ENCODE measurements at places on chromosomes 12 and 14.

GRCh38 chr14:100159865-100160533, 554 bp upstream of the DEGS2 start:
- no peak for DNase-seq

DNA sequence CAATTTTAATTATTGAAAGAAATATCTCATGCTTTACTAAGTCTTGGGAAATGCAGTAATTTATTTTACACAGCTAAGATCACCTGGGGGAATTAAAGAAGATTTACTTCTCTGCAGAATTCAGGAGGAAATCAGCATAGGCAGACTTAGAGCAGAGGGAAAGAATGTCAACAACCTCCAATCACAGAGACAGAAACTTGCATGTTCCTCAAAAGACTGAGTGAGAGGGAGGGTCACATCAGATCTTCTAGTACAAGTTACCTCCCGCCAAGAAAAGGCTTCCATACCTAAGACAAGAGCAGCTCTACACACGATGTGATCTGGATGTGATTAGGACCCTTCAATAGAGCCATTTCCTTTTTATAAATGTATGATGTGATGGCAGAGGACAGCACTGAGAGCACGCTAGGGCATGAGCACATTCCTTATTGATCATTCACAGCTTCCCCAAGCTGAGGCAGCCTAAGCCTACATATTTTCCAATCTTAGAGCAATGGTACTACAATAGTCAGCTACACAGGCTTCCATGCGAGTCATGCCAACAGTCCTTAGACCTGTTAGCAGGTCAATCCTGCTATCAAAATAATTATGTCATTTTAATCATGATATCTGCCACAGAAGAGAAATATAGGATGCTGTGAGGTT, 403.3 kb downstream of the ETNK1 start:
- no peak for DNase-seq

GRCh38 chr12:126519833-126520232, 1454.6 kb downstream of the AACS start:
- no peak for DNase-seq

- peak; percentile 85 for DNase-seq
Observed at GRCh38 chr12:28568118-28568517, 377.9 kb downstream of the CCDC91 start.

DNA sequence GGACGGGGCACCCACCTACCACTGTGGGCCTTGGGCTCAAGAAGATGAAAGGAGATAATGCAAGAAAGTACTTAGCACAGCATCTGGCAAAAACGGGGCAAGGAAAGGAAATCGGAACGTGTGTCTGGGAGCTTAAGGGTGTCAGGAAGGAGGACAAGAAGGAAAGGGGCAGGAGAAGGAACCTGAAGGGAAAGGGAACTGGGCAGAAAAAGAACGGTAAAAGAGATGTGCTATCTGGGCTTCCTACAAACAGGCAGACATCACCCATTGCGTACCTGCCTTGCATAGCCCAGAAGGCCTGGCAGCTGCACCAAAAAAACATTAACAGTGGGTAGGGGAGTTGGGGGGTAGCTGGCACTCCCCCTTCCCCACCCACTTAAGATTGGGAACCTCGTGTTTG, 958 bp upstream of the REM2 start:
- no peak for DNase-seq

DNA sequence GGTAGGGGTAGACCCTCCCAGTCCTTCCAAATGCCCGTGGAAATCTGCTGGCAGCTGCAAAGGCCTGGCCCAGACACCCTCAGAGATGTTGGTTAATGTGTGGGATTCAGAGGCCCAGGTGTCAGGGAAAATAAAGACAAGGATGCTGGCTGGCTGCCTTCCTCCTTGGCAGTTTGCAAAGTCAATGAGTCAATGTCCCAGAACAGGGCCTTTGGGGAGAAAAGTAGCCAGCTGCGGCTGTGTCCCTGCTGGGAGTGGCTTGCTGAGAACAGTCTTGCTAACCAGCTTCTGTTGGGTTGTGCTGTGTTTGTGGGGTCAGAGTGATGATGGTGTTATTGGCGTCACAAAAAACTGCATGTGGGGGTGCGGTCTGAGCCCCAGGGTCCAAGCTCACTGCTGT, 29.2 kb downstream of the GLRX5 start:
- DNase-seq = no peak

DNA sequence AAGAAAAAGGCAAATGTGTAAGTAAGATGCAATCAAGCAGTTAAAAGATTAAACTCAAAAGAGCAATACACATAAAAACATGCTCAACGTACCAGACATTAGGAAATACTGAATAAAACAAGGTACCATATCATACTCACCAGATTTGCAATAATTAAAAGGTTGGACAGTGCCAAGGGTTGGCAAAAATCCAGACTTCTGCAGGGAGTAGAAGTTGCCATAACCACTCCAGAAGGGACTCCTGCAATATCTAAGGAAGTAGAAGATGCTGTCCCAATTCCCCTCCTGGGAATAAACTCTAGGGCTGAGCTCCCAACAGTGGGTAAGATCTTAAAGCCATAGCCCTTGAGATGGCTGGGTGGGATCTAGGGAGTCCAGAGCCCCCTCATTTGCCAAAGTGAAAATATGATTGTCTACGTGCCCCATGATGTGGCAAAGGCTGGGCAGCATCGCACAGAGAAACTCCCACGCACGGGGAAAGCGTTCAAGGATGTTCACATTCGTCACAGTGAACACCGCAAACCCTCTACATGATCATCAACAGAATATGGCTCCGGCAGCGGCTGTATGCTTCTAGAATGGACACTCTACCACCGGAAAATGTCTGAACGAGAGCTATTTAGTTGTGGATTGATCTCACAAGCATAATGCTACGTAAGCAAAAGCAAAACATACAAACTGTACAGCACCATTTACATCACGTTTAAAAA, 12.3 kb downstream of the KCTD10 start:
- no peak for DNase-seq

DNA sequence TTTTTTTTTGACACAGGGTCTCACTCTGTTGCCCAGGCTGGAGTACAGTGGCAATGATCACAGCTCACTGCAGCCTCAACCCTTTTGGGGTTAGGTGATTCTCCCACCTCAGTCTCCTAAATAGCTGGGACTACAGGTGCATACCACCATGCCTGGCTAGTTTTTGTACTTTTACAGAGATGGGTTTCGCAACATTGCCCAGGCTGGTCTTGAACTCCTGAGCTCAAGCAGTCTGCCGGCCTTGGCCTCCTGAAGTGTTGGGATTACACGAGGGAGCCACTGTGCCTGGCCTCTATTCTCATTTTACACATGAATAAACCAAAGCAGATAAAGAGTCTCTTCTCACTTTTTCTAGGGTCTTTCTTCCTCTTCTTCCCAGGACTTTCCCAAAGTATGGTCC, 3.2 kb downstream of the TOMM20L start:
- DNase-seq = no peak

DNA sequence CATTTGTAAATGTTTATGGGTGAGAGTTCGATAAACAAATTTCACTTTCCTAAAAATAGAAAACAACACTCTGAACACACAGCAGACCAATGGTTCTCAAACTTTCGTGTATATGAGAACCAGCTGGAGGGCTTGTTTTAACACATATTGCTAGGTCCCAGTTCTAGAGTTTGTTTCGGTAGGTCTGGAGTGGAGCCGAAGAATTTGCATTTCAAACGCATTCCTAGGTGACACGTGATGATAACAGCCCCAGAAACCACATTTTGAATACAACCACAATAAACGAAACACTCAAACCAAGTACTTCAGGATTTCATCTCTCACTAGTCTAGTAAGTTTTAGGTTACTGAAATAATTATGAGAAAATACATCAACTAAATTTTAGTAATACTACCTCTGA, 17.1 kb downstream of the SEC23A start:
- no peak for DNase-seq

DNA sequence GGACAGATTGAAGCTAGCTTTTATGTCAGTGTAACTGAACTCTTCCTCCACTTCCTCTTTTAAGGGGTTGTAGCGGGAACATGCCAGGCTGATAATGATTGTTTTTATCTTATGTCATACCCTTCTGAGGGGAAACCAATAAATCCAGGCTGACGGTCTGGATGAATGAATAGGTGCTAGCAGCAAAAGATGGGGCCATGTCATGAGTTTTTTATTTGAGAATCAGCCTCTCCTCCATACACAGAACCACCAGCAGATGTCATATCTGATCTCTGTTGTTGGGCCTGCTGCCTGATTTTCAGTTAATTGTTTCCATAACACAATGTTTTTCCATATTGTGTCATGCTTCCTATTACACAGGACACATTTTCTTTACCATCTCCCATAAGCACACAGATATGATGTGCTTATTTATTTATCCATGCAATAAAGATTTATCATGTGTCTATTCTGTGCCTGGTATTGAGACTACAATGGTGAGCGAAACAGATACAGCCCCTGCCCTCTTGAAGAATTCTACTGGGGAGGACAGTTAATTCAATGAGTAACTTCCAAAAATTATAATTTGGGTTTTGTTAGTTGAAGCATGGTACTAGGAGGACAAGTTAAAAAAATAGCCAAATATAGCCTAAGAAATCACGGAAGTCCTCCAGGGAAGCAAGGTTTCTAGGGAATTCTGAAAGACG, 33.6 kb upstream of the CRY1 start:
- peak; percentile 46 for DNase-seq

GRCh38 chr14:65356327-65356836, 56.1 kb upstream of the FUT8 start:
- DNase-seq = no peak

DNA sequence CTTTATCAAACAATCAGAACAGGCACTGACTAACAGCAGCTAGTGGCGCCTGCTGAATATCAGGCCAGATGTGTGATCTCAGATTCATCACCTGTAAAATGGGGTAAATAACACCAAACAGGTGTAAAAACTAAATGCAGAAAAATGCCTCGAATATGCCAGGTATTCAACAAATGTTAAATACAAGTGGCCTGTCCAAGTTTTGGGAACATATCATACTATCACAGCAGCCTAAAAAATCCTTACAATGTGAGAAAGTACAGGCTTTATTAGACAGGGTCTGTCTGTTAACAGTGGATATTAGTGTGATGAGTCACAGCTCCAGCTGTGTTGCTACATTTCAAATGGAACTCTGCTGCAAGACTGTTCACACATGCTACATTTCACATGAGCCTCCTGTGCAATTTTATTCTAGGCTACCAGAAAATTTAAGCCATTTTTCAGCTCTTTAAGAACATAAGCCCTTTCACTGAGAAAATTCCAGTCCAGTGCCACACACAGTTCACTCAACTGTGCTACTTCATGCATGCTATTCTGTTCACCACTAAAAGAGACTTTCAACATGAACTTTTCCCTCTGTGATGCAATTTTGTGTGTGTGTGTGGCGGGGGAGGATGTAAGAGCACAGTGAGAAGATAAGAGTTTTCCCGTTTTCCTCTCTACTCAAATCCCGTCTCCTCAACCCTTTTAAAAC, 56.7 kb downstream of the MSRB3 start:
- DNase-seq = no peak

DNA sequence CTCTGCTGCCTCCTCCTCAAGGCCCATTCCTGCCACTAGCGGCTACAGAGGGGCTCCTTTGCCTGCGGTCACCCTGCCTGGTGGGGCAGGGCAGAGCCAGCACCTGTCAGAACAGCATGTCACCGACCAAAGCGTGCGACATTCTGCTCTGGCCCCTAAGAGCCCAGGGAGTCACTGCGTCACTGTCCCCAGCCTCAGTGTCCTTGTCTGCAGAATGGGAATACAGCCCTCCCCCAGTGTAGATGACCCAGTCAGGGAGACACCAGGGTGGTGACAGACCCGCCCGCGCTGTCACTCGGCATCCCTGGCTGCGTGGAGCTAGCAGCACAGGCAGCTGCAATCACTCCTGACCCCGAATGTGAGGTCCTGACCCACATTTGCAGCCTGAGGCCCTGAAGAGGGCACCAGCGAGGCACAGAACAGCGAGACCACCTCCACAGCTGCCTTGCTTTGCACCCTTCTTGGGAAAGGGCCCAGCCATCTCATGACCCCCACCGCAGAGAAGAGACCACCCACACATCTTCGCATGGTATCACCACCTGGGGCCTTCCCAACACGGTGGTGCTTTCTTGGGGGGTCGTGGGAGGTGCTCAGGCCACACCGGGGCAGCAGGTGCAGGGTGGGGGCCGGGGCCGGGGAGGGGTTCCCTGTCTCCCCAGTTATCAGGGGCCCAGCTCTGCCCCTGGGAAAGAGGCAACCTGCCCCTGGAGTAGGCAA, 2.5 kb downstream of the AHNAK2 start:
- DNase-seq = peak; percentile 30

GRCh38 chr12:42426746-42427145, 100.8 kb downstream of the PPHLN1 start:
- no peak for DNase-seq

DNA sequence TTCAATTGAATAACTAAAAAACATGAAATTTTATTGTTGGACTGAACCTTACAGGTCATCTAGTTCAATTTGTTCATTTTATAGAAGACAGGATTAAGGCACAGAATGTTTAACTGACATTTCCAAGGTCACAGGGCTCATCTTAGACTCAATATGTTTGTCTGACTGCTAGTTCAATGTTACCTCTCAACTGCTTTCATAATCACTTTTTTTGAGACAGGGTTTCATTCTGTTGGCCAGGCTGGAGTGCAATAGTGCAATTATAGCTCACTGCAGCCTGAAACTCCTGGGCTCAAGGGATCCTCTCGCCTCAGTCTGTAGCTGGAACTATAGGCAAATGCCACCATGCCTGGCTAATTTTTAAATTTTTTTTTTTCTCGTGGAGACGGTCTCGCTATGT, 24.4 kb upstream of the ITGA5 start:
- peak; percentile 7 for DNase-seq

DNA sequence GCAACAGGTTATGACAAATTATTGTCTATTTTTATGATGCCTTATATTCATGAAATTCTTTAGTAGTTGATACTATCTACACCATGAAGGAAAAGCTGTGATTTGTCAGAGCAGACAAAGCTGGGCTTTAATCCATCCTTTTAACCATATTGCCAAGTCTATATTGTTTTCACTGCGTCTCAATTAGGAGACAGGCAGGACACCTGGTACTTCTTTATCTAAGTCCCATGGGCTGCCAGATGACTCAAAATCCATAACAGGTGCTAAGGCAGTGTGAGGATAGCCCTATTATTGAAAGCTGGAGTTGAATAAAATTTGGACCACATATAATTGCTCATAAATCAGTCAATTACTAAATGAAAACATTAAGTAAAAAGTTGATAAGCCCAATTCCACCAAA, 22.6 kb downstream of the INSM2 start:
- DNase-seq = no peak

- no peak for DNase-seq
Observed at GRCh38 chr12:12482150-12482761, 80.4 kb downstream of the DUSP16 start.

DNA sequence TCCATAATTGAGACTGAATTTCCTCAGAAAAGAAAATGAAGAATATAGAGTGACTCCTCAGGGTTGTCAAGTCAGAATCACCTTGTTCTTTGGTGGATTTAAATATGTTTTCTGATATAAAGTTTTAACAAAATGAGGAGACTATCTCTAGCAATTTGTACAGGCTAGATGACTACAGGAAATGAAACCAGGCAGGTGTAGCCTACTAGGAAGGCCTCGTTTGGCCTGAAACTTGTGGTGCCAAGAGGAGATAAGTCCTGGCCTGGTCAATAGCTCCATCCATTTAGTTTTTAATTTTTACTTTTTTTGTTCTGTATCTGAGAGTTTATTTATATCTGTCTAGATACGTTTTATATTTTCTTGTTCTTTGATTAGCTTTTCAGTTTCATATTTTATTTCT, 41.5 kb downstream of the SNAPC1 start:
- no peak for DNase-seq

Measured in MV-4-11 (cell line).